ENCODE measurements at places on chromosomes 3 and 15. TPM values are rescaled to one million over a fixed set of nuclear protein-coding genes. Genes with fewer than 3 reads are reported as not detected.

DNA sequence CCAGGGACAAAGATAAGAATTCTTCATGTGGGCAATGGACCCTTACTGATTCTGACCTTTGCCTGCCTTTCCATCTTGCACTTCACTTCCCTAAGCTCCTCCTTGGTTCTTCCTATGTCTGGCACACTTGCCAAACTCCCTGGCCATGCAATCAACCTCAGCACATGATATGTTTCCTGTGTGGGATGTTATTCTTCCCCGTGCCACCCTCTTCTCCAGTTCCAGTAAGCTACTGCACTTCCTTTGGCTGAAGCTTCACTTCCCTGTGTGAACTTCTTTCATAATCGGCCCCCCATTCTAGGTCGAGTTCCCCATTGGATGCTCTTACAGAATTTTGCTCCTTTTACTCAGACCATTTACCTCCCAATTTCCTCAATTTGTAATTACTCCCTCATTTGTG lies 10.7 kb upstream of the TASOR start:
- no peak for DNase-seq

DNA sequence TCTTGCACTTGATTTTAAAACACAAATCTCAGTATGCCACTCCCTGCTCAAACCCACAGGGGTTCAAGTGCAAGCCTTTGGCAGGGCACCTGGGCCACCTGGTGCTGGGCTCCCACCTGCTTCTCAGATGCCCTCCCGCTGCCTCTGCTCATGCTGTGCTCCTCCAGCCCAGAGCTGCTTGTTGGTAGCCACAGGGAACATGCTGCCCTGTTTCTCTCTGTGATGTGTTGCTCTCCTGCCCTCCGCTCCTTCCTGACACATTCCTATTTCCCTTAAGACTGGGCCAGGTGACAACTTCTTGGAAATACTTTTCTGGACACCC lies 27.1 kb upstream of the KY start:
- no peak for DNase-seq

DNA sequence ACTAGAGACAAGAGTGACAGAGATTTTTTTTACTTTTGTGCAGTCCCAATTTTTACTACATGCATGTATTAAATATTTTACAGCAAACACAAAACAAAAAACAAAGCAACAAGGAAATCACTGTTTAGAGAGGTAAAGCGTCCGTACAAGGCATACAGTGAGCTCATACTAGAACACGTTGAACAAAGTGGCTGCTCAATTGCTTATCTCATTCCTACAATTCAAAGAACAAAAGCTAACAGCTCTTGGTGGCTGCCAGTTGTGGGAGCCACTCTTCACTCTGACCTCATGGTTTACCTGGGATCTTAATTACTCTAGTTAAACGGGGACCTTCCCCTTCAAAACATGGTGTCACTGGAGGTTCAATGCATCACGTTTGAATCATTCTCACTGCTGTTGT lies 7.6 kb upstream of the ARHGEF26 start:
- DNase-seq, result no peak

DNA sequence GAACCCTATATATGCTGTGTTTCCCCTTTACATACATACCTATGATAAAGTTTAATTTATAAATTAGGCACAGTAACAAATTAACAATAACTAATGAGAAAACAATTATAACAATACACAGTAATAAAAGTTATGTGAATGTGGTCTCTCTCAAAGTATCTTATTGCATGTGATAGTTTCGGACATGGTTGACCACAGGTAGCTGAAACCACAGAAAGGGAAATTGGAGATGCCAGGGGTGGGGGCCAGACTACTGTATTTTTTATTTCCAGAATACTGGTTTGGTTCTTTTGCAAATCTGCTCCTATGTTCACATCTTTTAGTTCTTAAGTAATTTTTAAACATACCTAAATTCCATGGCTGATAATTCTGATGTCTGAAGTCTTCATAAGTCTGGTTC lies 40.7 kb downstream of the PTH1R start:
- no peak for DNase-seq

DNA sequence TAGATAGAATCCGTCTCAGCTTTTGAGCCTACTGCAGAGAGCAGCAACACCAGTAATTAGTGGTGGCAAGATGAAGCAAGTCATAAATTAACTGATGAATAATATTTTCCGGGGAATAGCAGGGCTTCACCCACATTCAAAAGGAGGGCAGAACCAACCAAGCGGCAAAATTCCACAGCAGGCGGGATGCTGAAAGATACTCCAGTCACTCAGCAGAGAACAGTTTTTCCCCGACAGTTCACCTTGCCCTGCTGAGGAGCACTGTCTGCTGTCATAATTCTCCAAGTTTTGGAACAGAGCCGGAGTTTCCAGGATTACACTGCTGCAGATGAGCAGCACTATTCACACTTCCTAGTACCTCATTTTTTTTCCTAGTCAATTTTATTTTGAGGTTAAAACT lies 274.7 kb downstream of the CD47 start:
- no peak for DNase-seq

DNA sequence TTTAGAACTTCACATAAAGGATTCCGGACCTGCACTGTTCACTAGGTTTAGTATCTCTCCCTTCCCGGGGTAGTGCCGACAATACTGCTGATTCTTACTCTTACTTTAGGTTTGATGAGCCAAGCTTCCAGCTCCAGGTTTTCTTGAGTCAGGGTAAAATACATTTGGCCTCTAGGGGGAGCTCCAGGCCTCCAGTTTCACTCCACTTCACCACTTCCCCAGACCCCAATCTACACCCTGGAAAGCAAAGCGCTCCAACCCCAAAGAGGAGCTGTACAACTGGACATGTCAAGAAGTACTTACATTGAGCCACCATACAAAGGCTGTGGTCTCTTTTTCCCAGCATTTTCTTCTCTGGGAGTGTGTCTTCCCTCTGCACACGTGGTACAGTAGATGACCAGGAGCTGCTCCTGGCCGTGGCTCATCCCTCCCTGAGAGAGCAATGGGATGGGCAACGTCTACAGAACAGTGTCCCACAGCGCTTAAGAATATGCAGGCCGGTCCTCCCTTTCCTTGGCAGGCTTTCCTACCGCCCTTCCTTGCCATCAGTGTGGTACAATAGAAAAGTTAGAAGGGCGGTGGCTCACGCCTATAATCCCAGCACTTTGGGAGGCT lies 93.9 kb upstream of the CCDC80 start:
- no peak for DNase-seq

GRCh38 chr15:101499863-101500713 lies 10.6 kb upstream of the PCSK6 start:
- no peak for DNase-seq

Gene STRIT1
- not detected for polyA plus RNA-seq

Gene COL7A1
- 41.6 TPM for polyA plus RNA-seq

Gene HYAL3
- polyA plus RNA-seq, result 8.5 TPM

Gene CD200
- polyA plus RNA-seq, result 0.12 TPM

Gene CLDN16
- polyA plus RNA-seq, result not detected

Gene MED12L
- polyA plus RNA-seq, result 0.06 TPM

Data from BJ (cell line).